ENCODE measurements at places on chromosomes 6 and 20. TPM values are rescaled to one million over a fixed set of nuclear protein-coding genes. Genes with fewer than 3 reads are reported as not detected.
A peak's percentile ranks its signal among the peaks of the same experiment; 100 is the strongest.

- DNase-seq, result no peak
- H3K27ac ChIP-seq, result no peak overlapping the region
- H3K27me3 ChIP-seq, result no peaks in the 10 kb centered on the region
- no peaks in the 10 kb centered on the region for H3K4me1 ChIP-seq
- H3K36me3 ChIP-seq, result no peaks in the 10 kb centered on the region
Measured at GRCh38 chr6:25478973-25479372, 173.0 kb upstream of the SCGN start.

DNA sequence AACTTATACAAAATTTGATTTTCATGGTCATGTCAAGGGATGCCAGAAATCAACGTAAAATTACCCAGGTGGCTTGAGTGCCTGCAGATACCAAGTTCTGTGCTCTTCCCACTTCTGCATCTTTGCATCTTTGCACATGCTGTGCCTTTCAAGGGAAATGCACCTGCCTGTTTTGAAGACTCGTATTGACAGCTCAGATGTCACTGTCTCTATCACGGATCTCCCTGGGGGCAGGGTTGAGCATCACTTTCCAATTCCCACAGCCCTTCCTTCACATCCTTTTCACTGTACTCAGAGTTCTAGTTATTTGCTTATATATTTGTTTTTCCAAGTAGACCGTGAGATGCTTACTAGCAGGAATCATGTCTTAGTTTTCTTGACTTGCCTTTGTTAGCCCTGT, 274.2 kb downstream of the CDH26 start:
- H3K4me3 ChIP-seq, result no peak overlapping the region
- H3K36me3 ChIP-seq, result no peaks in the 10 kb centered on the region
- no peaks in the 10 kb centered on the region for H3K27me3 ChIP-seq
- H3K27ac ChIP-seq, result no peak overlapping the region
- no peak for DNase-seq

- no peaks in the 10 kb centered on the region for H3K36me3 ChIP-seq
- no peak overlapping the region for H3K4me3 ChIP-seq
- no peaks in the 10 kb centered on the region for H3K27me3 ChIP-seq
Measured at GRCh38 chr6:99905209-99906106, 88.6 kb downstream of the MCHR2 start.

- DNase-seq, result no peak
- no peaks in the 10 kb centered on the region for H3K4me1 ChIP-seq
- H3K27me3 ChIP-seq, result no peaks in the 10 kb centered on the region
- no peak overlapping the region for H3K4me3 ChIP-seq
- no peak overlapping the region for H3K27ac ChIP-seq
Measured at GRCh38 chr20:30611239-30611984, 646.1 kb upstream of the DEFB115 start.

Gene HEY2
- 1.3 TPM for polyA plus RNA-seq

DNA sequence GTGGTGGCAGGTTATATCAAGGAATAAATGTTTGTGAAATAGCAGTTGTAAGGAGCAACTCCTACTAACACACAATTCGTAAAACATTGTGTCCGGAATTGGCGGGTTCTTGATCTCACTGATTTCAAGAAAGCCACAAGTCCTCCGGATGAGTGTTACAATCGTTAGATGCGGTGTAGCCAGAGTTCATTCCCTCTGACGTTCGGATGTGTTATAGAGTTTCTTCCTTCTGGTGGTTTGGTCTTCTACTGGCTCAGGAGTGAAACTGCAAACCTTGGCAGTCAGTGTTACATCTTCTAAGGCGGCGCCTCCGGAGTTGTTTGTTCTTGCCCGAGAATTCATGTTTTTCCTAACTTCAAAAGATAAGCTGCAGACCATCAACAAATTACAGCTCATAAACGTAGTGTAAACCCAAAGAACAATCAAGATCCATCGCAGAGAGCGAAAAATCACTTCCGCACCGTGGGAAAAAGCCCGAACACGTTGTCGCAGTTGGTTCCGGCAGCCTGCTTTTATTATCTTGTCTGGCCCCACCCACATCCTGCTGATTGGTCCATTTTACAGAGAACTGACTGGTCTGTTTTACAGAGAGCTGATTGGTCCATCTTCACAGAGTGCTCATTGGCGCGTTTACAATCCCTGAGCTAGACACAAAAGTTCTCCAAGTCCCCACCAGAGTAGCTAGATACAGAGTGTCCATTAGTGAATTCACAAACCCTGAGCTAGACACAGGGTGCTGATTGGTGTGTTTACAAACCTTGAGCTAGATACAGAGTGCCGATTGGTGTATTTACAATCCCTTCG, 58.2 kb downstream of the TRIM27 start:
- H3K4me3 ChIP-seq, result no peak overlapping the region
- H3K4me1 ChIP-seq, result no peaks in the 10 kb centered on the region
- no peaks in the 10 kb centered on the region for H3K27me3 ChIP-seq
- DNase-seq, result no peak
- no peaks in the 10 kb centered on the region for H3K36me3 ChIP-seq
- no peak overlapping the region for H3K27ac ChIP-seq

Gene SNX5
- 34.2 TPM for polyA plus RNA-seq

Gene PRR18
- polyA plus RNA-seq, result 0.23 TPM

DNA sequence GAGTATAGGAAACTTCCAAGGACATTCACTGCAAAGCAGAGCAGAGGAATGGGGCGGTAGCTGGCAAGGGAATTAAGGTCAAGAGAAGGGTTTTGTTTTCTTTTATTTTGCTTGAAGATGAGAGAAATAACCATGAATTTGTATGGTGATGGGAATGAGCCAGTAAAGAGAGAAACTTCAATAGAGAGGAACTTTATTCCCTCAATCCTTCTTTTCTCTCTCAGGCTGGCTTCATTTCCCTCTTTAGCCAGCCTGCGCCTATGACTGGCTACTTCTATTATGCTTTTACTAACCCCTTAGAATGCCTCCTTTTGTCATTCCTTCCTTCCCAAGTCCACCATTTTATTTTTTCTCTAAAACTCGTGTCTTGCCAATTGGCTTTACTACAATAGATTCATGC, 101.4 kb upstream of the CEP85L start:
- peaks cover 3% of the 10 kb centered on the region for H3K4me1 ChIP-seq
- no peaks in the 10 kb centered on the region for H3K27me3 ChIP-seq
- DNase-seq, result no peak
- no peaks in the 10 kb centered on the region for H3K36me3 ChIP-seq
- no peak overlapping the region for H3K27ac ChIP-seq
- no peak overlapping the region for H3K4me3 ChIP-seq

Gene ALDH5A1
- 5.9 TPM for polyA plus RNA-seq

Gene TMEM63B
- polyA plus RNA-seq, result 16.9 TPM

GRCh38 chr20:33433465-33434234, 9.9 kb downstream of the SNTA1 start:
- no peaks in the 10 kb centered on the region for H3K4me1 ChIP-seq
- H3K36me3 ChIP-seq, result no peaks in the 10 kb centered on the region
- H3K27ac ChIP-seq, result no peak overlapping the region
- H3K4me3 ChIP-seq, result no peak overlapping the region

Gene DEFB132
- 0.02 TPM for polyA plus RNA-seq

- H3K36me3 ChIP-seq, result no peaks in the 10 kb centered on the region
- H3K4me3 ChIP-seq, result no peak overlapping the region
- H3K4me1 ChIP-seq, result peaks cover 2% of the 10 kb centered on the region
- H3K27ac ChIP-seq, result peak overlapping the region; percentile 14
Measured at GRCh38 chr6:24659561-24659960, 7.1 kb downstream of the TDP2 start.

Gene ATXN1
- polyA plus RNA-seq, result 8.1 TPM

DNA sequence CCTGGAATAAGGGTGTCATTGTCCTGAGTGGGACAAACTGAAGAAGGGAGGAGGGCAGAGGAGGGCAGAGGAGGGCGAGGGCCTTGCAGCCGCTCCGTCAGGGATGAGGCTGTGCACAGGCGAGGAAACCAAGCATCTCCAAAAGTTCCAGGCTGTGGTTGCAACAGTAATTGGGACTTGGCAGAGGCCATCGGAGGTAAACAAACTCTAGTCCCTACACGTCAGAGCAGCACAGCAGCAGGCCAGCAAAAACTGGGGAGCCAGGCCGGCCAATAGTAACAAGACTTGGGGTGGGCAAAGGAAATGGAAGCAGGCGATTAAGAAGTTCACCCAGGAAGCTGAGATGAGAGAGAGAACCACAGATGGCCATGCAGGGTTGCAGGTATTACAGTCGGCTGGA, 142.8 kb downstream of the SMOC2 start:
- DNase-seq, result no peak
- no peak overlapping the region for H3K27ac ChIP-seq
- H3K4me3 ChIP-seq, result no peak overlapping the region
- peaks cover 5% of the 10 kb centered on the region for H3K4me1 ChIP-seq
- no peaks in the 10 kb centered on the region for H3K36me3 ChIP-seq

DNA sequence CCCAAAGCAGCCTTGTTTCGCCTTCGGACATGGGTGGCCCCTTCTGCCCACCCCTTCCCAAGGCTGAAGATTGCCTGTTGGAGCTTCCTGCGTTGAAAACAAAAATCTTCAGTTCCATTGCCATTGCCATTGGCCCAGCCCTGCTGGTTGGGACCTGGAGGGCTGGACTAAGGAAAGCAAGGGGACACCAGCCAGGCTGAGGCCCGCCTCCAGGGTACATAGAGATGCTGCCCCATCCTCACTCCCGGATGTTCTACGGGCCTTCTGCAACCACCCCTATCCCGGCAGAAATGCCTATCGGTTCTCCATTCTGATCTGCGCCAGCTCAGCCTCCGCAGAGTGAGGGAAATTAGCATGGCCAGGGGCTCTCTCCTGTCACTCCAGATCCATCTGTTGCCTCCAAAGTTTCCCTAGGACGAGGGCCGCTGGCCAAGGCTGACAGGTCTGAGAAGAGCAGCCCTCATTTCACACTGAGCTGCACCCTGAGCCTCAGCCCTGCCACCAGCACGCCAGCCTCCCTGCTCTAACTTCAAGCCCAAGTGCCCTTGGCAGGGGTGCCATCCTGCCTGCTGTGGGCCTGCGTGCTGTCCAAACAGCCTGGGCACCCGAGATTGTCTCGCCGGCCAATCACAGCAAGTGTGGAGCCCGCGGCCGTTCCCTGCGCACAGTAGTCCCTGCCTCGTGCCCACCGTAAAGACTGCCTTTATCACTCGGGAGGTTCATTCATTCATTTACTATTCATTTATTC, 13.4 kb upstream of the STX16 start:
- H3K27me3 ChIP-seq, result no peaks in the 10 kb centered on the region
- no peak overlapping the region for H3K27ac ChIP-seq
- no peak for DNase-seq
- H3K4me1 ChIP-seq, result no peaks in the 10 kb centered on the region
- H3K36me3 ChIP-seq, result no peaks in the 10 kb centered on the region

Gene GTF2H4
- 34.6 TPM for polyA plus RNA-seq

- H3K27me3 ChIP-seq, result no peaks in the 10 kb centered on the region
- no peak overlapping the region for H3K4me3 ChIP-seq
- H3K27ac ChIP-seq, result no peak overlapping the region
- no peak for DNase-seq
- H3K4me1 ChIP-seq, result no peaks in the 10 kb centered on the region
Measured at GRCh38 chr6:64874776-64875175, 832.2 kb downstream of the EYS start.

Gene PPP1R11
- polyA plus RNA-seq, result 36.9 TPM

- H3K4me1 ChIP-seq, result no peaks in the 10 kb centered on the region
- H3K27me3 ChIP-seq, result no peaks in the 10 kb centered on the region
- peaks cover 6% of the 10 kb centered on the region for H3K36me3 ChIP-seq
- DNase-seq, result no peak
- no peak overlapping the region for H3K4me3 ChIP-seq
- H3K27ac ChIP-seq, result no peak overlapping the region
Measured at GRCh38 chr6:135299256-135299655, 118.1 kb downstream of the MYB start.

Gene LY6G5C
- 2.5 TPM for polyA plus RNA-seq

- no peak for DNase-seq
- H3K27me3 ChIP-seq, result no peaks in the 10 kb centered on the region
- H3K36me3 ChIP-seq, result no peaks in the 10 kb centered on the region
- H3K27ac ChIP-seq, result no peak overlapping the region
Measured at GRCh38 chr20:57716901-57717300, 7.1 kb upstream of the PMEPA1 start.

Gene GSTA2
- 30.4 TPM for polyA plus RNA-seq

- H3K36me3 ChIP-seq, result no peaks in the 10 kb centered on the region
- H3K4me1 ChIP-seq, result no peaks in the 10 kb centered on the region
- no peaks in the 10 kb centered on the region for H3K27me3 ChIP-seq
- H3K27ac ChIP-seq, result no peak overlapping the region
Measured at GRCh38 chr20:41276317-41276751, 41.2 kb downstream of the ZHX3 start.

DNA sequence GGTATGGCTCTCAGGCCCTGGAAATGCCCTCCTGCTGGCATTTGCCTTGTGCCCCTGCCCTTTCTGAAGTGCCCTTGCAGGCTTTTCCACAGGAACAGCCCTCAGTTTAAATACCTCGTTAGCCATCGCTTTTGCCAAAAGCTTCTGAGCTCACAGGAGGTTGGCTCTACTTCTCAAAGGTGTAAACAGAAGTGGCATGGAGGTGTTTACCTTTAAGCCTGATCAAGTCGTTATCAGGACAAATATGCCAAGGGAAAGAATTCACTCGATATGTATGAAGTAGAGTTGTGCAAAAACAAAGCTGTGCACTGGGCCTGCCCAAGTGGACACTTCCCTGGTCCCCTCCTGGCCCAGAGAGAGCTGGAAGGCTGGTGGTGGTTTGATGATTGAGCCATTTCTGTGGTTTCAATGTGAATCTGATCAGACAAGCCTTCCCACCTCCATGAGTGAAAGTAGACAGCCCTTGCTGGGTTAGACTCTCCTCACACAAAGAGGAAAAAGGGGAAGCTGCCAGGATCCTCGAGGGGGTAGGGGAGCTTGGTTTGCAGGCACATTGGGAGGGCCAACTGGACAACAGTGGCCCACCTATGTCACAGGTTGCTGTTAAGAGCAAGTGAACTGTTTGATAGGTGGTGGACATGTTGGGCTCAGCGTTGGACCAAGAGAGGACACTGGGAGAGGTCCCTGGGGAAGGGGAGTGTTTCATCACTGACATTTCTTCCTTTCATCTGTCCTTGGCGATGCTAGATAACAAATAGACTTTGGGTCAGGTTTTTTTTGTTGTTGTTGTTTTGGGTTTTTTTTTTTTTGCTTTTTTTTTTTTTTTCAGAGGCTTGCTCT, 98.7 kb downstream of the ZDHHC14 start:
- no peaks in the 10 kb centered on the region for H3K27me3 ChIP-seq
- no peak for DNase-seq

Gene MCCD1
- polyA plus RNA-seq, result not detected

DNA sequence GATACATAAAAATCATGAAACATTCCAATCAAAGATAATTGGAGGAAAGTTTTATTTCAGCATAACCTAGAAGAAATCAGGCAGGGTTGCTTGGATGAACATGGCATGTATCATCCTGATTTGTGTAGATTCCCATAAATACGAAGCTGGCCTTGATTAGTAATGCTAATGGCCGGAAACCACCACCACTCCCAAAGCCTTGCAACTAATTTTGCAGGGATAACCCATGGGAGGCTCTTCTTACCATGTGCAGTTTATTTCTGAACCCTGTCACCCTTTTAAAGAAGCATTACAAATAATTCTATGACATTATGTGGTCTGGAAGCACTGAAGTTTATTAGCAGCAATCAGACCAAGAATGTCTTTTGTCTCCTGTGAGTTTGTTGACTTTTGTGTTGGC, 80.8 kb downstream of the AIG1 start:
- H3K4me1 ChIP-seq, result no peaks in the 10 kb centered on the region
- H3K4me3 ChIP-seq, result no peak overlapping the region
- H3K27me3 ChIP-seq, result no peaks in the 10 kb centered on the region
- no peak overlapping the region for H3K27ac ChIP-seq

Gene TRDN
- polyA plus RNA-seq, result not detected

- H3K27me3 ChIP-seq, result no peaks in the 10 kb centered on the region
- peak; percentile 56 for DNase-seq
- H3K4me3 ChIP-seq, result no peak overlapping the region
- H3K4me1 ChIP-seq, result peaks cover 12% of the 10 kb centered on the region
Measured at GRCh38 chr20:63944078-63944941, 11.9 kb downstream of the UCKL1 start.

GRCh38 chr20:12825226-12825595, 183.6 kb upstream of the SPTLC3 start:
- no peak for DNase-seq
- no peaks in the 10 kb centered on the region for H3K36me3 ChIP-seq
- no peak overlapping the region for H3K27ac ChIP-seq
- no peaks in the 10 kb centered on the region for H3K27me3 ChIP-seq
- H3K4me1 ChIP-seq, result no peaks in the 10 kb centered on the region
- H3K4me3 ChIP-seq, result no peak overlapping the region
